Astrocyte of the cerebellum (primary cell): ENCODE measurements at places on chromosomes 2 and 18.

GRCh38 chr2:18319987-18320386 lies 240.5 kb downstream of the RDH14 start:
- no peak for DNase-seq

DNA sequence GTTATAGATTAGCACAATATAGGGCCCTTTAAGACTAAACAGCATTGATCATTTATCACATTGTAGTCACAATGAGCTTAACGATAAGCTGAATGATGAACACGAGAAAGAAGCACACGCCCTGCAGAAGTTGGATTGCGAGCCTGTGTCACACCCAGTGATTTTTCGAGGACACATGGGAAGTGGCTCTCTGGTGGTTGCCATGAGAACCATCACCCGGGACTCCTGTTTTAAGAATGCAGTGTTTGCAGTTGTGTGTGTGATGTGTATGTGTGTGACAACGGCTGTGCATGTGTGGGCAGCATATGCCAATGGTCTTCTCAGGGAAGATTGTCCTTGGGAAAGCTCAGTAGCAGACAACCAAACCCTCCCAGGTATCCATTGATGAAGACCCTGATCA lies 69.2 kb downstream of the PDCL3 start:
- no peak for DNase-seq

GRCh38 chr18:46920653-46921052 lies 3.3 kb downstream of the KATNAL2 start:
- DNase-seq, result no peak

GRCh38 chr18:9539938-9540337 lies 64.6 kb downstream of the RALBP1 start:
- no peak for DNase-seq

GRCh38 chr2:72990695-72991438 lies 73.5 kb downstream of the EMX1 start:
- no peak for DNase-seq

DNA sequence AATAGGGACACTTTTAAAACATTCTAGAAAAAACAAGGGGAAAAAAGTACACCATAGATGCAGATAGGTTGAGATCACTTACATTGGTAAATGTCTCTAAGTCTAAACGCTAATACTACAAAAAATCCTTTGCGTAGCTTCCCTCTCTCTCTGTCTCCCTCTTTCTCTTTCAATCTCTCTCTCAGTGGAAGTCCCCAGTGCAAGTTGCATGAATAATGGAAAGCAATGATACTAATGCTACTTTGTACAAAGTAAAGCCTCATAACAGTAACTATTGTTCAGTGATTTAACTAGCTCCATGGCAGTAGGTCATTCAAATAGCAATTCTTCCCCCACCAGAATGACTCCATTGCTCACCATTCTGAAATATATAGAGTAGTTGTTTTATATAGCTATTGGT lies 12.8 kb downstream of the MEIS1 start:
- DNase-seq, result no peak
